ENCODE measurements at places on chromosomes 12 and 14.

DNA sequence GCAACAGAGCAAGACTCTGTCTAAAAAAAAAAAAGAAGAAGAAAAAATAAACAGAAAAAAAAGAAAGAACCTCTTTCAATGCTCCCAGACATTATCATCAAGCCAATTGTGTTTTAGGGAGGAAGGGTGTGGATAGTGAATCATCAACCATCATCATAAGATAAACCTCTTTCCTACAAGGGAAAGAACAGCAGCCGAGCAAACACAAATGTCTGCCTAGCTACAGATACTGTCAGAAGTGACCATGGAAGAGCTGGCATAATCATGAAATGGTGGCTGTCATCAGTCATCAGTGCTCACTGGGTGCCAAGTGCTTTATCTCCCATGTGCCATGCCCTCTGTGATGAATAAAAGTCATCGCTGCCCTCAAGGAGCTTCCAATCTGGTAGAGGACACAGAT lies 46.6 kb downstream of the SLC17A8 start:
- no peak for DNase-seq

GRCh38 chr12:81094718-81095360 lies 17.0 kb downstream of the ACSS3 start:
- no peak for DNase-seq

DNA sequence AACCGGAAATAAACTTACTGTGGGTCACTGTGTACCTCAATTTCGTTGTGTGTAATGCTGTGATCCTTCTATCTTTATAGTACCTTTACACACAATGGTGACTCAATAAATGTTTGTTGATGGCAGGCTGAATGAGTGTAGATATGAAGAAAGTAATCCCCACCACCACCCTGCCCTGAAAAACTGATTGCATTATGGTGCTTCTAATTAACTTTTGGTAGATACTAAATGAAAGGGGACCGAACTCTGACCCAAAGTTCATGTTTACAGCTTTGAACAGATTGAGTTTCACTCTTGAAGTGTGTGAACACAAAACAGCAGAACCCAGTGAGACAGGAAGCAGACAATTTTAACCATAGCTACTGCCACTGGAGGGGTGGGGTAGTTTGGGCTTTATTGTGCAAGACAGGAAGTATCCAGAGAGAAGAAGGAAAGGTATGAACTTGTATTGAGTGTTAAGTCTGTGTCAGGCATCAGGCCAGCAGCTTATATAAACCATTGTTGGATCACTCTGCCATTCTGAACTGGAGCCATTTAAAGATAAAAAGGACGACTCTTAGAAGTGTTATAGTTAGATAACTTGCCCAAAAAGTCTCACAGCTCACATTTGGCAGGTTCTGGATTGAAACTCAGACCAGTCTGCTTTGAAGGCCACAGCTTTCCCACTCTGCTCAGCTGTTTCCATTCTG lies 197.0 kb upstream of the AMIGO2 start:
- no peak for DNase-seq

DNA sequence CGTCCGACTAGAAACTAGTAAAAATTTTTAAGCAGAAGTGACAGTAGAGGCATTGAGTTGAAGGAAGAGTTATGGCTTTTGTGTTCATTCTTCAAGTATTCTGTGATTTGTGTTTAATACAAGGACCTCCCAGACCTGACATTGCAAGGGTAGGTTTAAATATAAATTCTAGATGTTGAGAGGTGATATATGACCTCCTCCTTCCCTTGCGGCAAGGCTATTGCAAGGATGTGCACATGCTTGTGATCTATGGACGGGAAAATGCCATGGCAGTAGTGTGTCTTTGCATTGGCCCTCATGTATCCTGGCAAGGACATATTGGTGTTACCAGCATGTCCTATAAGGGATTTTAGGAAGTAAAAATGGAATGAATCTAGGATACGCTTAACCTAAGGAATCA lies 143.5 kb downstream of the NEDD1 start:
- no peak for DNase-seq

DNA sequence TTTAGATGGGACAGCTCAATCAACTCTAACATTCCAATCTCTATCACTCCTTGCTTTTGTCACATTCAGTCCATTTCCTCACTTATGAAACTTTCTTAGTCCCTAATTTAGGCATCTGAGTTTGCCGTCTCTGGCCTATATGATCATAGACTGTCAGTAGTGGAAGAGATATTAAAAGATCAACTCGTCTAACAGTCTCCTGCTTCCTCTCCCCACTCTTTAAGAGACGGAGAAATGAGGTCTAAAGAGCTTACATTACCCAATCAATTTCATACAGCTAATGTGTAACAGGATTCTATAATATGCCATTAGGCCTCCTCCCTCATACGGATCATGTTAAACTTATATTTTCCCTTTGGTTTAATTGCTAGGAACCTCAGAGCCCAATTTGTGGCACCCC lies 6.5 kb upstream of the ATP23 start:
- DNase-seq = no peak

DNA sequence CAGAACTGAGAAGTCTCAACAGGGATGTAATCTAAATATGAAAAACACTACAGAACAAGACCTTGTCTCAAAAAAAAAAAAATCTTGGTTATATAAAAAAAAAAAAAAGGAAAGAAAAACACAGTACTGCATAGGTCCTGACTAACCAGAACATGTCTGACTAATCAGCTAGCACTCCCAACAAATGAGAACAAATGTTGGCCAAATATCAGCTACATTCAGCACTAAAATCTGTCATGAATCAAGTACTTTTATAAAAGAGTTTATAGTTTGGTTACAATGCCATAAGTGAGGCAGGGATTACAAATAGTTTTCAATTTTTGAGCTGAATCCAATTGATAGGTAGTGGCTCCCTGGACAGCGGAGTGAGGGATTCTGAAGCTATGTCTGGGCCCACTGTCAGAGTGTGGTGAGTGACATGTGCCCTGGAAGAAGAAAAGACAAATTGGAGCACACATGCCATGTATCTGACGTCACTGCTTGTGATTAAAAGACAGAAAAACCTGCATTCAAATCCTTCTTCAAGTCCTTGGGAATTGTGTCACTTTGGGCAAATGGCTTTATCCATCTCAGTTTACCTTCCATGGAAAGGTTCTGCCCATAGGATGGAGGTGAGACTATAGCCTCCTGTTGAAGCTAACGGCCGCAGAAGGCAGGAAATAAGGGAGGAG lies 5.6 kb upstream of the FAM234B start:
- no peak for DNase-seq

GRCh38 chr14:64574371-64575107 lies 24.8 kb downstream of the PPP1R36 start:
- DNase-seq = no peak

GRCh38 chr14:49897965-49898364 lies 5.1 kb downstream of the ARF6 start:
- no peak for DNase-seq

DNA sequence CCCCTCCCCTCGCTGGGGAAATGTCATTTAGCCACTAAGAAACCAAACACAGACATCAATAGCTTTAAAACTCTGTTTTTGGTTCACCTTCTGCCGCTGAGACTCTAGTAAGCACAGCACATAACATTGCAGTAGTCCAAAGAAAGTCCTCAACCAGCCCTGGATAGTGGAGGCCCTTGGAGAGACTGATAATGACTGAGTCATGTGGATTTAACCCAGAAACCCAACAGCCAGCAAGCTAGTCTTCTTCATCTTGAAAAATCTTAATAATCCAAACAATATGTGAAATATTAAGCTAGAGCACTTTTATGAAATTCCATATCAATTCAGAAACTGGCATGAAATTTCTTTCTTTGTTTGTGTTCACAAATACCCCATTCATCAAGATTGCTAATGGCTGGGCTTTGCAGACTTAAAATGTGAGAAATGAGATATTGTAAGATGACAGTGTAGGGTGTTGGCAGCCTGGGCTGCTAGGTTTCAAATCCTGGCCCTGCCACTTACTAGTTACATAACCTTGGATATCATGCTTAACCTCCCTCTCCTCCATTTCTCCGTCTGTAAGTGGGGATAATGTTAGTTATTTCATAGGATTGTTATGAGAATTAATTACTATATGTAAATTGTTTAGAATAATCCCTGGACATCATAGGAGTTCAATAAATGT lies 40.1 kb downstream of the RERG start:
- DNase-seq = no peak

GRCh38 chr14:63840981-63841380 lies 11.8 kb upstream of the SYNE2 start:
- no peak for DNase-seq

DNA sequence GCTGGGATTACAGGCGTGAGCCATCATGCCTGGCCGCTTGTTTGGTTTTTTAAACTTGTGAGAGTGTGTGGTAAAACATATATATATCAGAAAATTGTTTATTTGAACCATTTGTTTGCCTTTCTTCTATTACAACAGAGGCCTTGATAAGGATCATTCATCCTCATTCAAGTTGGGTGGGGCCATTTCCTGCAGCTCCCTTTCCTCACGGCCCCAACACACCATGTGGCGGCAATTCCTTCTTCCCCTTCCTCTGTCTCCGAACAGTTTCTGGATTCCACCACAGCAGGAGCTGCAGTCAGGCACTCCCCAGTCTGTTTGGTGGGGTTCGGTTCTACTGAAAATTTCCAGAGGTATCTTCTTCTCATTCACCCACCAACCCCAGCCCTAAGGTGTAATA lies 42.0 kb upstream of the RASSF3 start:
- DNase-seq = no peak

DNA sequence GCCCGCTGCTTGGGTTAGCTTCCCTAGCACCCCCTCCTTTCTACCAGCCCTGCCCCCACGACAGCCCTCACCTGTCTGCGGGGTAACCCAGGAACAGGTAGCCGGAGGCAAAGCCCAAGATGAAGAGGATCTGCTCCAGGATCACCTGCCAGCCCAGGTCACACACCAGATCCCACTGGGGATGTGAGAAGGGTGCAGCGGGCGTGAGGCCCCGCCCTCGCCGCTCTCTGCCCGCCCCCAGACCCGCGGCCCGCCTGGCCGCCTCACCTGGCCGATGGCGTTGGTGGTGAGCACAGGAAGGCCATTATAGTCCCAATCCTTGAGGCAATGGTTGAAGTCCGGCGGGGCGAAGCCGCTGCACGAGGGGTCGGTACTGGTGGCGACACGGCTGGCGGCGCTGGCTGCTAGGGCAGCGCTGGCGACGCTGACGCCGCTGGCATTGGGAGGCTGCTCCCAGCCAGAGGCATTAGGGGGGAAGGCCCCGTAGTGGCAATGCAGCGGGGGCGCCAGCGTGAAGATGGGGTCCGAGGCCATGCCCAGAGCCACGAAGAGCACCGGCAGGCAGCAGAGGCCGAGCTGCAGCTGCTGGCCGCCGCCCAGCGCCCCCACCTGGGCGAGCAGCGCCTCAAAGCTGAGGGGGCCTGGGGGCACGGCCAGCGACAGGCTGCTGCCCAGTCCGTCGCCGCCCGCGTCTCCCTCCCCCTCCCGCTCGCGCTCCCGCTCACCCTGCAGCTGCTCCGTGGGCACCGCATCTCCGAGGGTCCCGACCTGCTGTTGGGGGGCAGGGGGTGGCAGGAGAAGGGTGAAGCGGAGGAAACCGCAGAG lies 794 bp downstream of the SLC22A17 start:
- DNase-seq = peak; percentile 83

GRCh38 chr14:21102521-21103410 lies 1.9 kb downstream of the TMEM253 start:
- no peak for DNase-seq

GRCh38 chr14:92173668-92174067 lies 51.9 kb downstream of the CPSF2 start:
- DNase-seq = no peak

GRCh38 chr14:22105006-22105623 lies 431.5 kb upstream of the OR4E1 start:
- DNase-seq = peak; percentile 23

- DNase-seq = no peak
Observed at GRCh38 chr14:97266653-97267052, 469.5 kb downstream of the VRK1 start.

DNA sequence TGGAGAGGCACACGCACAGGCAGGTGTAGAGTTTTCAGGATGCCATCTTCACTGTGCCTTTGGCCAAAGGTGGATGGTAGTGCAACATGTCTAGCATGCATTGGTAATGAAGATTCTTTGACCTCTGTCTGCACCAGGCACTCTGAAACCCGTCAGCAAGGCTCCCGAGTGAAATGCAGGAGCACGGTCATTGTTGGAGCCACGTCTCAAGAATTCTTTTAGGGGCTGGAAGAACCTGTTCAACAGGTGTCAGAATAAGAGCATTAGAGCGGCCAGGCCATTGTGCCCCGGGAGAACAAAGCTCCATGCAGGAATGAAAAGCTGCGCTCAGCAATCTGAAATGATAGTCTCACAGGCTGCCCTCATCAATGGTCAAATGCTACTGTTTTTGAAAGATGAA lies 40.2 kb upstream of the DICER1 start:
- no peak for DNase-seq

GRCh38 chr14:71050227-71050823 lies 143.1 kb downstream of the PCNX1 start:
- no peak for DNase-seq
